Activated CD8-positive, alpha-beta memory T cell treated with anti-CD3 and anti-CD28 coated beads for 1 hour (primary cell): ENCODE measurements at places on chromosomes 4 and X.

- no peak for DNase-seq
Measured at GRCh38 chr4:137131201-137131600, 401.1 kb downstream of the PCDH18 start.

DNA sequence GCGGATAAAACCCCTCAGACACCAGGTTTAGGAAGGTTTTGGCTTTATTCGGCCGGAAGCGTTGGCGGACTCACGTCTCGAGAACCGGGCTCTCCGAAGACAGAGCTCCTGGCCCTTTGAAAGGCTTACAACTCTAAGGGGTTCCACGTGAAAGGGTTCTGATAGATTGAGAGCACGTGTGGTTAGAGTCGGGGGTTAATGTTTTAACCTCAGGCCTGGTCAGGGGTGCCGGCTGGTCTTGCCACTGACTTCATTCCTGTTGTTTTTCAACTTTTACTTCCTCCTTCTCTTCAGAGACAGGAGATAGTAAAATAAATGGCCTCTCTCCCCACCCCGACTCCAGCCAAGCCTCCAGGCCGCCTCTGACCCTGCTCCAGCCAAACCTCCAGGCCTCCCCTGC, 4.7 kb upstream of the ASMT start:
- DNase-seq = no peak

GRCh38 chr4:56657128-56657527, 24.0 kb downstream of the HOPX start:
- no peak for DNase-seq

- no peak for DNase-seq
Measured at GRCh38 chr4:151202851-151203455, 74.0 kb upstream of the PRSS48 start.

DNA sequence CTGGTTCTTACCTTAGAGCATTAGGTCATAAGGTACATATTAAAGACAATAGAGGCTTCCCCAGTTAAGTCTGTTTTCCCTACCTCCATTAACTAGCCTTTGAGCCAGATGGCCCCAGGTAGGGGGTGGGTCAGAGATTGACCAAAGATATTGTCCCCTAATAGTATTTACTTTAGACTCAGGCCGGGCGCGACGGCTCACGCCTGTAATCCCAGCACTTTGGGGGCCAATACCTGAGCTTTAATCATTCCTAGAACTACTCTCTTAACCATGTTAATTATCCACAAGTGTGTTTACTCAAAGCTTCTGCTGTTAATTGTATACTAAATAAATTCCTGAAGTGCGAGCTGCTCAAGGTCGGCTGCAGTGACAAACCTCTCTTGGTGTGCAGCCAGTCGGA, 28.0 kb upstream of the AMBN start:
- no peak for DNase-seq

DNA sequence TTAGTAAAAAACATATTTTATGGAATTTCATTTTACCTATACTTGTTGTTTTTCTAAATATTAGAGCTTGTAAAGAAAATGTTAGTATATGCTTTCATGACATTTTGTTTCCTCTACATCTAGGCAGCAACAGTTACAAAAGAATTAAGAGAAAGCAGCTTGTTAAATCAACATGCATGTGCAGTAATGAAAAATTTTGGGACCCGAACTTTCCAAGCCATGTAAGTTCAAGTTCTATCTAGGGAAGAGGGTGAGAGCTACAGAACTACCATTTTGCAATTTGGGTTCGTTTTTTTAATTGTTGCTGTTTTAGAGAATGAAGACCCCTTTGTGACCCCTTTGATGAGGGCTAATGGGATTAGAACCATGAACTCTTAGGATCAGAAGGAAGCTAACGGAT, 7.2 kb downstream of the AFP start:
- no peak for DNase-seq

DNA sequence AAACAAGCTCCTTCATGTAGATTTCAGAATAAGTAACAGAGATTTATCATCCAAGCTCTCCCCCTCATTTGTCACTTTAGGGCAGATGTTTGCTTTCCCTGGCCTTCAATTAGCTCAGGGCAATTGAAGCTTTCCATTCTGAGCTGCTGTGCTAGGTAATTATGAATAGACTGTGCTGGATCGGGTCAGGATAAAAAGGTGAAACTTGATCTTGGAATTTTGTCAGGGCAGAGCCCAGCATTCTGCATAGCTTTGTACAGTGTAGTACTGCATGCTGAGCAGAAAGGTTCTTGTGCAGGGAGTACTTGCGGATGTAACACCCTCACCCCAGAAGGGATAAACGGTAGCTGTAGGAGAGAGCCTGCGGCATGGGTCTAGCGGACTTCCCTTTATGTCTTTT, 64.0 kb upstream of the CLDN34 start:
- no peak for DNase-seq

DNA sequence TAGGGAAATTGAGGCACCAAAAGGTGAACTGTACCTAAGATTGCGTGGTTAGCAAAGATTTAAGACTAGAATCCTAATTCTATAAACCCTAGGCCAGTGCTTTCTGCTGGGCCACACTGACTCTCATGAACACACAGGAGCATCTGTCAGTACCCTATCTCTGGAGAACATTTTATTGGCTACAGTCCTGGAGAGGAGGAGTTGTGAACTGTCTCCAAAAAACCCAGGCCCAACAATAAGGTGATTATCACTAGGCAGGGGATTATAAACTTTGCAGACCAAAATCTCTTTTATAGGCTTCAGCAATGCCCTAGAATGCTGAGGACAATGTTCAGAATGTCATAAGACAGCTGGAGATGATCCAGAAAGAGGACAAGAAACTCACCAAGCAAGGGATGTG, 24.1 kb downstream of the OPHN1 start:
- no peak for DNase-seq

DNA sequence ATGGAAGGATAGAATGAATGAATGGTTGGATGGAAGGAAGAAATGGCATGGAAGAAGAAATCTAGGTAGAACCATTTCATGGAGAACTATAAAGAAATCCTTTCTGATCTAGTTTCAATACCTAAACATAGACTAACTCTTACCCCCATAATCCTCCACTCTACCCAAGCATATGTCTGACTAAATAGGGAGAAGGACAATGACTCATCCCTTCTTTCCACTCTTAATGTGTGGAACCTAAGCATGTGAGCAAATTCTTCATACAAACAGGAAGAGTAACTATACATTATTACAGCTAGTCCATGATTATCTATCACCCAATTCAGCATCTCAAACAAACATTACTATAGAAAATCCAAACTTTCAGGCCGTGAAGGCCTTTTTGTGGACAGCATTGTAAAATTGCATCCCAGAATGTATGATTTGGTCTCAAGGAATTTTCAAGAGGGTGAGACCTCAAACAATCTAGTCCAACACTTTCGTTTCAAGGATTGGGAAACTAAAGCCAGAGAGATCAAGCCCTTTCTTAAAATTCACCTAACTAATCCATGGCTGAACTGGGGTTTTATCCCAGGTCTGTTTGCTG, 11.2 kb downstream of the C1QTNF7 start:
- DNase-seq = no peak

DNA sequence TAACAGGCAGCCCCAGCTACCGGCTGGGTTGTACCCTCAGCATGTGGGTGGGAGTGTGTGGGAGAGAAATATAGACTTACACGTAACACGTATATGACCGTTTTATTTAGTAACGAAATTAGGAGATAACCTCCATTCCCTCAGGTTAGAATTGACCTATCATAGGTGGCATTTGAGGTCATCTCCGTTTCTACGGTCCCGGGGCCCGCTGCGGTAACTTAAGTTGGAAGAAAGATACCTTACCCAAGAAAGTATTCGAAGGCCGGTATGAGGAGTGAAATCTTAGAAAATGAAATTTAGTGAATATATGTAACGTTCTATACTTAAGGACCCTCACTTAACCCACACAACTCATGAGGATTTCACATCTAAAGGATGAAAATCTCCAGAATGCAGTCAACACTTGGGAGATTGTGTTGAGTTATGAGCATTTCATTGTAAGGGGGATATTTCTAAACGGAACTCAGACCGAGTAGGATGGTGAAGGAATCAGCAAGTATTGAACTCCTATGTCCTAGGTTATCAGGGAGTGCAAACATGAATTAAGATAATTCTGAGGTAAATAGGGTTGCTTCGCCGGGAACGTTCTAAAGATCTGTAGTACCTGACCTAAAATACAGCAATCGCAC, 891 bp downstream of the CISD2 start:
- no peak for DNase-seq

- no peak for DNase-seq
Measured at GRCh38 chr4:110449947-110450346, 26.0 kb upstream of the ENPEP start.

DNA sequence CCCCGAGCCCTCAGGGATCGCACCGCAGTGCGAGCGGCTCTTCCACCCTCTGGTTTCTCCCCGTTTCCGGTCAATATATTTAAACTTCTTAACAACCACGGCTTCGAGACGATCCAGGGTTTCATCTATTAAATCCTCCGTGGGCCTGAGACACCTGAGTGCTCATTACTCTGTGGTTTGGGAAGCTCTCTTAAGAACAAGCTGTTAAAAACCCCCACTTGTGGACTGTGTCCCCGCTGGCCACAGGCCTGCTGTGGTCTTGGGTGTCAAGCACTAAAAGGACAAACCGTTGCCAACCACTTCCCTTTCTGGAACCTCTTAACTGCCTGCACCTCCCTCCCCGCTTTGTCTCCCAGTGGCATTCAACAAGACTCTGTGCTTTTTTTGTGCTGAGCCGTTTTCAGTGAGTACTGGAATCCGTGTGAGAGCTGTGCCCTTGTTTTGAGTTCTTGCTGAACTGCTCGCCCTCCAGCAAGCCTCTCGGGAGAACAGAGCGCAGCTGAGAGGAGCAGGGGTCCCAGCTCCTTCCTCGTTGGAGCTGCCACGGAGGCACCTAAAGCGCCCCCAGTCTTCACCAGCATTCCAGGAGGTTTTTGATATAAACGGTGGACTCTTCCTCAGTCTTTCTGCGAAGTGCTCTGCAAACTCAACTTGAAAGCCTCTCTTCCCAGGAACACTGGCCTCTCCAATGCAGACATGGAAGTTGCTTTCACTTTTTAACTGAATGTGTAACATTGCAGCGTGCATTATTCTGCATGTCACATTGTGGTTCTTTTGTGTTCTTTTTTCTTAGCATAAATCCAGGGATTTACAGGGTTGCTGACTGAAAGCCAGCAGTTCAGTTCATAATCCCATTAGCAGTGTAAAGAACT, 691 bp upstream of the IGFBP7 start:
- DNase-seq = no peak

- DNase-seq = no peak
Measured at GRCh38 chrX:54288277-54288676, 69.6 kb downstream of the WNK3 start.

- DNase-seq = no peak
Measured at GRCh38 chrX:10110984-10111363, 45.8 kb upstream of the CLCN4 start.

DNA sequence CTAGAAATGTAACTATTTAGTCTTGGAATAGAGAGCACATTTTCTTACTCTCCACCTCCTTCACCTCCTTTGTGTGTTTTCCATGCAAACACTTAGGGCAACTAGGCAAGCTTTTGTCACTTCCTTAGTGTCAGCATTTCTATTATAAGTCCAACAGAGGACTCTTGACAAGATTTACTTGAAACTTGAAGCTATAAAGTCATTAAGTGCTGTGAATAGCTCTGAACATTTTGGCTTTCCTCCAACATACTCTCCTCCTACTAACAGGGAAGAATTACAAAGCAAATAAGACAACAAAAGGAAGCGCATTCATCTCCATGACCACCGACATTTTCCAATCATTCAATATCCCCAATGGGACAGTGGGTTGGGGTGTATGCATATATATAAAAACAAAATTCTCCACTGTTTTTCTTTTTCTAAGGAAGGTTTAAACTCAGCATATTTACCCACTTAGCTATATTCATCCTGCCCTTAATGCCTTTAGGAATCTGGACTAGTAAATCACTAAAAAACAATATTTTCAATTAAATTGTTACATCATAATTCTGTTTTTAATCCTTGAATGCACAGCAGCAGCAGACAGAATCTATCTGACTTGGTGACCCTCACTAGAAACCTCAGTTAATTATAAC, 264.6 kb downstream of the SNCA start:
- DNase-seq = no peak

DNA sequence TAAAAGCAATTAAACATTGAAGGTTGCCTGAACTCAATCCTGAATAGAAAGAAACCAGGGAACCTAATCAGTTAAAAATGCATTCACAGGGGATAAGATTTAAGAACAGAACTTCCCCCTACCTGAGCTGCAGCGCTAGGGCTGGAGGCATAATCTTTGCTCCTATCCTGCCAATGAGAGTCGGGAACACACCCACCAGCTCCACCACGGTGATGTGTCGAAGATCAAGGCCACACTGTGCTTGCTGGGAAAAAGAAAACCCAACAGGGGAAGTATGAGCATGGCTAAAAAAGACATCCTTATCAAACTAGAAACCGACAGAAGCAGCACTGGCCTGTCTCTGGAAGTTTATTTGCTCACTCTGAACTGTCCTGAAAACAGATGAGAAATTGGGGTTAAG, 66.3 kb downstream of the SRPX start:
- DNase-seq = no peak

DNA sequence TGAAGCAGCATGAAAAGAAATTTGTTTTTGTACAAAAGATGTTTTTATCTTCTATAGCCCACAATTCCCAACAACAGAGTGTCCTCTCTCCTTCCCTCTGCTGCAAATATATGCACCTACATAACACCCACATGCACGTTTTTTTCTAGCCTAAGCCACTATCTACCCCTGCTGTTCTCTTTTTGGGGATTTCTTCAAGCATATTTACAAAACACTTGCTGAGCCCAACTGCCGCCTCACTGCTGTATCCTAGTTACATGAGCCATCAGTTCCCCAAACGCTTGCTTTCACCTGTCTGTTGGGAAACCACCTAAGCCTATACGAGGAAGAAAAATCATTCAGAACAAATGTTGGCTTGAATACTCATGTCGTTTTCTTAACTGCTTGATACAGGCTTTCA, 127.2 kb downstream of the CHRNA9 start:
- no peak for DNase-seq

- no peak for DNase-seq
Measured at GRCh38 chr4:159639671-159640323, 536.9 kb downstream of the RAPGEF2 start.

DNA sequence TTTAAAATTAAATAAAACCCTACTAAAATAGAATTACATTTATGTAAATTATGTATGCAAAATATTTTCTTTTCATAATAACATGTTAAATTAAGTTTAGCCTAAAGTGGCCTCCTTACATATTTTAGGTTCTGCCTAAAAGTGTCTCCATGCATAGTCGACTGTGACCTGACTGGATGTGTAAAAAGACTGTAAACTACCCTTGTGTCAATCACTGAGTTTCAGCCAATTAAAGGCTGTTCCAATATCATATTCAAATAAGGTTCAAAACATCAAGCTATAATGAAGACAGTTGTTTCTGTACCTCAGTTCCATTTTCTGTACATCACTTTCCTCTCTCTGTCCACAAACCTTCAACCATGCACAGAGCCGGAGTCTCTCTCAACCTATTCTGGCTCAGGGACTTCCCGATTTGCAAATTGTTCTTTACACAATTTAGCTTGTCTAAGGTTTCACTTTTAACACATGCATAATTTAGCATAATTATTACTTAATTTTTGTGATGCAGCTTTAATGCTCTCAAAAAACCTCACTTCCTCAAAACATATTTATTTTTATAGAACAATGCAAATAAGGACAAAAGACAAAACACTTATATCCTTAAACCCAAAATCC, 60.1 kb downstream of the SH3RF1 start:
- DNase-seq = no peak
